ENCODE measurements at places on chromosomes 12 and 14.

DNA sequence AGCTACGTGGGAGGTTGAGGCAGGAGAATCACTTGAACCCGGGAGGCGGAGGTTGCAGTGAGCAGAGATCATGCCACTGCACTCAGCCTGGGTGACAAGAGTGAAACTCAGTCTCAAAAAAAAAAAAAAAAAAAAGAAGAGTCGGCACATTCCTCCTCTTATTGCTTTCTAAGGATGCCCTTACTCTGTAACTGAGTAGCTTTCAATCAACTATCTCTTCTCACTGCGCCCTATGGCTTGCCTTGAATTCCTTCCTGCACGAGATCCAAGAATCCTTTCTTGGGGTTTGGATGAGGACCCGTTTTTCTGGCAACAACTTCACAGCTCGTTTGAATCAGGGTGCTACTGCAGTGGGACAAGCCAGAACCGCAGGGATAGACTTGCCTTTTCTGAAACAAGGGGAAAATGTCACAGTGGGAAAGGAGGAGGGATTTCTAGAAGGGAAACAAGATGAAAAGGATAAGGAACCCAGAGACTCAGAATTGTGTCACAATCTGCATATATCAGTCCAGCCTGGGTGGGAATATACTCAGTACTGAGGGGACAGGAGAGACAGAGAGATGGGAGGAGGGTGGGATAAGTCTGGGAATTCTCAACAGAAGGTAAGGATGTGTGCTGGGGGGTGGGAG is 16.1 kb upstream of the RND1 start:
- H3K27me3 ChIP-seq, result peaks cover 10% of the 10 kb centered on the region
- DNase-seq, result no peak
- no peak overlapping the region for H3K4me3 ChIP-seq
- no peaks in the 10 kb centered on the region for H3K36me3 ChIP-seq
- H3K4me1 ChIP-seq, result peaks cover 15% of the 10 kb centered on the region

- H3K27ac ChIP-seq, result no peak overlapping the region
- H3K27me3 ChIP-seq, result peaks cover 14% of the 10 kb centered on the region
Measured at GRCh38 chr12:64890873-64891468, 66.5 kb downstream of the TBC1D30 start.

- no peaks in the 10 kb centered on the region for H3K27me3 ChIP-seq
- peaks cover 18% of the 10 kb centered on the region for H3K36me3 ChIP-seq
- no peak for DNase-seq
- peaks cover 14% of the 10 kb centered on the region for H3K4me1 ChIP-seq
- no peak overlapping the region for H3K4me3 ChIP-seq
Measured at GRCh38 chr14:54739514-54739913, 163.1 kb downstream of the GCH1 start.

GRCh38 chr12:92412856-92413255 is 267.2 kb upstream of the BTG1 start:
- H3K4me1 ChIP-seq, result no peaks in the 10 kb centered on the region
- peak; percentile 10 for DNase-seq
- H3K4me3 ChIP-seq, result no peak overlapping the region
- H3K27me3 ChIP-seq, result no peaks in the 10 kb centered on the region
- no peaks in the 10 kb centered on the region for H3K36me3 ChIP-seq

DNA sequence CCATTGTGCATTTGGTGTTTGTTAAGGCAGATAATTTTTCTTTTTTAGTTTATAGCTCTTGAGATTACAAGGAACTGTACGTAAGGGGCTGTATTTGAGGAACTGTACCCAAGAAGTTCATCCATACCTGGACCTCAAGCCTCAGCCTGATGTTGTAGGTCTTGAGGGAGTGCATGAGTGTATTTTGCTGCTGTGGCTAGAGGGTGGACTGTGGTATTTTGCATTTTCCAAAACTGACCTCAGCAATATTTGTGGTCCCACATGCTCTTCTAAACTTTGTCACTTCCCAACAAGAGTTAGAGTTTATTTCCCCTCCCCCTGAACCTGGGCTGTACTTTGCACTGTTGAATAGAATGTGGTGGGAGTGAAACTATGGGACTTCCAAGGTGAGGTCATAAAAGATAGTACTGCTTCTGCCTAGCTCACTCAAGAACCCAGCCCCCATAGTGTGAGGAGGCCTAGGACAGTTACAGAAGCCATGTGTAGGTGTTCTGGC is 42.2 kb upstream of the FBXO33 start:
- H3K4me1 ChIP-seq, result no peaks in the 10 kb centered on the region
- H3K27ac ChIP-seq, result no peak overlapping the region
- no peaks in the 10 kb centered on the region for H3K36me3 ChIP-seq
- no peak overlapping the region for H3K4me3 ChIP-seq

GRCh38 chr14:99541677-99542470 is 60.7 kb downstream of the CCNK start:
- H3K27ac ChIP-seq, result no peak overlapping the region
- DNase-seq, result no peak
- H3K27me3 ChIP-seq, result no peaks in the 10 kb centered on the region
- H3K36me3 ChIP-seq, result no peaks in the 10 kb centered on the region

- no peak overlapping the region for H3K4me3 ChIP-seq
- H3K4me1 ChIP-seq, result peaks cover 4% of the 10 kb centered on the region
- H3K27ac ChIP-seq, result peak overlapping the region; percentile 62
- H3K27me3 ChIP-seq, result no peaks in the 10 kb centered on the region
- no peaks in the 10 kb centered on the region for H3K36me3 ChIP-seq
Measured at GRCh38 chr12:47236109-47236714, 156.5 kb upstream of the AMIGO2 start.

GRCh38 chr14:77424862-77425261 is 1.5 kb upstream of the NOXRED1 start:
- H3K4me3 ChIP-seq, result no peak overlapping the region
- H3K27me3 ChIP-seq, result no peaks in the 10 kb centered on the region
- no peak for DNase-seq

DNA sequence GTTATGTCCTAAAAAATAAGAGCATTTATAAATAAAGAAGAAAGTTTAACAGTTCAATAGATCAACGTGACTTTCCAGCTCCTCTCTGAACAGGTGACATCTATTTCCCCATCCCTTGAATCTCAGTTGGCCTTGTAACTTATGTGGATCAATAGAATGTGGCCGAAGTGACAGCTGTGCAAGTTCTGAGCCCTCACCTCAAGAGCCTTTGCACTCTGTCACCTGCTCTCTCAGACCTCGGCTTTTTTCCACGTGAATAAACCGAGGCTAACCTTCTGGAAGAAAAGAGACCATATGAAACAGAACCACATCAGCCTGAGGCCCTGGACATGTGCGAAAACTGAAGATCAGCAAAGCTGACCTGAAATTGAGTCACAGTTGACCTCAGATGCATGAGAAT is 253.0 kb downstream of the DAD1 start:
- no peaks in the 10 kb centered on the region for H3K4me1 ChIP-seq
- H3K36me3 ChIP-seq, result no peaks in the 10 kb centered on the region
- DNase-seq, result no peak
- H3K4me3 ChIP-seq, result no peak overlapping the region
- no peaks in the 10 kb centered on the region for H3K27me3 ChIP-seq
- no peak overlapping the region for H3K27ac ChIP-seq

- peaks cover 16% of the 10 kb centered on the region for H3K4me1 ChIP-seq
- no peak overlapping the region for H3K27ac ChIP-seq
- DNase-seq, result peak; percentile 62
- H3K36me3 ChIP-seq, result no peaks in the 10 kb centered on the region
Measured at GRCh38 chr12:46452061-46452615, 79.6 kb upstream of the SLC38A2 start.

- no peaks in the 10 kb centered on the region for H3K4me1 ChIP-seq
- H3K4me3 ChIP-seq, result no peak overlapping the region
- H3K27ac ChIP-seq, result no peak overlapping the region
- no peaks in the 10 kb centered on the region for H3K36me3 ChIP-seq
Measured at GRCh38 chr14:82403987-82404386, 870.3 kb upstream of the SEL1L start.

DNA sequence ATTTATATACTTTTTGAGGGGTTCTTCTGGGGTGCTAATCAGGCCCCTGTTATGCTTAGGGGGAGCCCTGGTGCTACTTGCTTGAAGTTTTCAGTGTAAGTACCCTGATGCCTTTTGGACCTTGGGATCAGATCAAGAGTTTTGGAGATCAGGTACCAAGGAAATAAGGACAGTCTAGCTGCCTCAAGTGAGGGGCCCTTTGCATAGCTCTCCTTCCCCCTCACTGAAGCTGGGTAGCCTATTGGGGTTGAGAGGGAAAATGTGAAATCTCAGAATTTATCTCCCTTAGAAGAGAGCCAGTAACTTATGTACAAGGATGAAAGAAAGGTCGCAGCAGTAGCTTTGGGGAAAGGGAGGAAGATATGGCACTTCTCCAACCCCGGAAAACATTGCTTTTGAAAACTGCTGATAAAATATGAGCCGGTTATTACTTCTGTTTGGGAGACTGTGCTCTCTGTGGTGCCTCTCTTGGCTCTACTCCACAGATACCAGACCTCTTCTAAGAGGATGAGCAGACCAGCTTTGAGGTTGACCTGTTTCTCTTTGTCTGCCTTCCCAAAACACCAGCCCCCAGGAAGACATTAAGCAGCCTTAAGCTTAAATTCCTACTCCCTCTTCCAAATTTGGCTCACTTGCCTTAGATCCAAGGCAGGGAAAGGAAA is 8.8 kb upstream of the AMHR2 start:
- H3K27me3 ChIP-seq, result no peaks in the 10 kb centered on the region
- peaks cover 20% of the 10 kb centered on the region for H3K36me3 ChIP-seq
- no peak overlapping the region for H3K27ac ChIP-seq
- H3K4me1 ChIP-seq, result peaks cover 8% of the 10 kb centered on the region

GRCh38 chr14:74804219-74804825 is 41.2 kb downstream of the YLPM1 start:
- no peaks in the 10 kb centered on the region for H3K4me1 ChIP-seq
- DNase-seq, result peak; percentile 70
- peaks cover 17% of the 10 kb centered on the region for H3K36me3 ChIP-seq
- no peaks in the 10 kb centered on the region for H3K27me3 ChIP-seq

DNA sequence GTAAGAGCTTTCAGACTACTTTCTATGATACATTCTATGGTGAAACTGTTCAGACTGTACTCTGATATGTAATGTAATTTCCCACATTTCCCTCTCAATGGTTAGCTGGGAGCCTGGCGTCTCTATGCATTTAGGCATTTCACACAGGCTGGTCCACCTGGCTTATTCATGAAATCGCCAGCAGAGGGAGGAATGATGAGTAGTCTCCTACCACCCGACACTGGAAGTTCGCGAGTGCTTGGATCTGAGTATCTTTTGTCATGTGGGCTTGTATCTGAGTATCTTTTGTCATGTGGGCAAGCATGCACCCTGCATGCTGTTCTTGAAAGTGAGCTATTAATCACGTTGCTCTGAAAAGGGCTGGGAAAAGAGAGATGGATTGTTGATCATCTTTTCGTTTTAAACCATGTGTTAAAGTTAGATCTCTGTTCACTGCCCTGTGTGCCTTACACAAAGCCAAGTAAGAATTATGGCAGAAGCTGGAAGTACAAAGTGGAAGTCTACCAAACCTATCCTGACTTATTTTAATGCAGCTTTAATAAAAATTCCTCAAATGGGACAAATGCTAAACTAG is 235.0 kb downstream of the ATP23 start:
- H3K4me3 ChIP-seq, result no peak overlapping the region
- H3K4me1 ChIP-seq, result peaks cover 2% of the 10 kb centered on the region
- H3K36me3 ChIP-seq, result no peaks in the 10 kb centered on the region

GRCh38 chr12:123306200-123306599 is 34.5 kb upstream of the CDK2AP1 start:
- no peaks in the 10 kb centered on the region for H3K27me3 ChIP-seq
- H3K4me1 ChIP-seq, result no peaks in the 10 kb centered on the region
- DNase-seq, result no peak
- peaks cover 57% of the 10 kb centered on the region for H3K36me3 ChIP-seq
- H3K27ac ChIP-seq, result no peak overlapping the region
- no peak overlapping the region for H3K4me3 ChIP-seq

DNA sequence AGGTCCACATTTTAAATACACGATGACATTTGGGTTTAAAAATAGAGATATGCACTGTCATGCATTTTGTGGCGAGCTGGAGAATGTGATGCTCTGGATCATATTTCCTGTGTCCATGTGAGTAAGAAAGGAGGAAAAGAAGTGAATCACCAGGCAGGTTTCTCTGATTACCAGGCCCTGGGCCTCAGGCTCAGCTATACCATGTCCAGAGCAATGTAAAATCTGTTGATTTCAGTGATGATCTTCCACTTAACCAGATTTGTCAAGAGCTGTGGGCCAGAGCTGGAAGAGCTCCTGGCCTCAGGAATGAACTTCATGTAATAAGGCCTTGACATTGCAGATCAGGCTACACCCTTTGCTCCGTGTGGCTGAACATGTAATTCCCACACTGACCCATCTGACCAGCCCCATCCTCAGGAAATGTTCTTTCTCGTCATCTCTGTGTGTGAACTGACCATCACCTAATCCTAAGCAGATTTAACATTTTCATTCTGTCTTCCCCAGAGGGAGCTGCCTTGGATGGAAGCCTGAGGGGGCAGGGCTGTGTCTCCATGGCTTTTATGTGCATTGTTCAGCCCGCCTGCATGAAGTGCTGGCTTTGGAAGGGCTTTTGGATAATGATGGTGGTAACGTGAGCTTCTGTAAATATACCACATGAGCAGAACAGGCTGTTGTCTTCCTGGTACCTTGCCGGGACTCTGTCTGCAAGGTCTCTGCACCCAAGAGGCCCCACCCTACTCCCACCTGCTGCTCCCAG is 54.5 kb downstream of the CRACR2A start:
- H3K4me1 ChIP-seq, result peaks cover 11% of the 10 kb centered on the region
- peak overlapping the region; percentile 71 for H3K27ac ChIP-seq
- H3K27me3 ChIP-seq, result peaks cover 3% of the 10 kb centered on the region
- DNase-seq, result peak; percentile 95

DNA sequence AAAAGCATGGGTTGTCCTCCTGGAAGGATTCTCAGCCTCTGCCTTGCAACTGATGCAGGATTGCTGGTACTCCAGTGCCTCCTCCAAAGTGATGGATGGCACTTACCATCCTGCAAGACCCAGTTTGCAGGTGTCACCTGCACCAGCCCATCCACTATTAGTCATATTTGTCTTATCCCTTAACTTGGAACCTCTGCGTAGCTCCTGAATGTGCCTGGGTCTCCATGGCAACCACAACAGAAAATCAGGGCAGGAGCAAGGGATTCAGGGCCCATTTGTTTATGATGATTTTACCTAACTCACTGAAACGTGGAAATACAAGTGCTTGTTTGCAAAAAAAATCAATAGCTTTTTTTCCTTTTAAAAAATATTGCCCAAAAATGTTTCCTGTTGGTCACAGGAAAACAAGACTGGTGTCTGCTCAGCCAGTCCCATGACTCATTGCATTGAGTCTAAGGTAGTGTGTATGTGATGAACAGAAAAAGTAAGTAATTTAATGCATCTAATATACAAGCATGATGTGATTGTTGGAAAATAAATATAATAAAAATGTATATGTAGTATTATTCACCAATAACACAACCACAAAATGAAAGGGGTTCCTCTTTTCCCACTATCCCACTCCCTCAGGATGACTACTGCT is 1196.3 kb upstream of the TMEM132C start:
- H3K4me1 ChIP-seq, result no peaks in the 10 kb centered on the region
- no peak overlapping the region for H3K4me3 ChIP-seq
- DNase-seq, result no peak
- H3K27ac ChIP-seq, result no peak overlapping the region

GRCh38 chr14:81289516-81289915 is 68.8 kb upstream of the GTF2A1 start:
- H3K27ac ChIP-seq, result no peak overlapping the region
- DNase-seq, result no peak
- no peaks in the 10 kb centered on the region for H3K27me3 ChIP-seq
- no peaks in the 10 kb centered on the region for H3K36me3 ChIP-seq
- H3K4me1 ChIP-seq, result no peaks in the 10 kb centered on the region
- H3K4me3 ChIP-seq, result no peak overlapping the region
